ENCODE measurements at places on chromosomes 2 and 18.
A peak's percentile ranks its signal among the peaks of the same experiment; 100 is the strongest.

- H3K4me3 ChIP-seq = no peak overlapping the region
- no peaks in the 10 kb centered on the region for H3K36me3 ChIP-seq
- H3K27ac ChIP-seq = no peak overlapping the region
Measured at GRCh38 chr18:76847916-76848315, 25.6 kb downstream of the ZNF236 start.

DNA sequence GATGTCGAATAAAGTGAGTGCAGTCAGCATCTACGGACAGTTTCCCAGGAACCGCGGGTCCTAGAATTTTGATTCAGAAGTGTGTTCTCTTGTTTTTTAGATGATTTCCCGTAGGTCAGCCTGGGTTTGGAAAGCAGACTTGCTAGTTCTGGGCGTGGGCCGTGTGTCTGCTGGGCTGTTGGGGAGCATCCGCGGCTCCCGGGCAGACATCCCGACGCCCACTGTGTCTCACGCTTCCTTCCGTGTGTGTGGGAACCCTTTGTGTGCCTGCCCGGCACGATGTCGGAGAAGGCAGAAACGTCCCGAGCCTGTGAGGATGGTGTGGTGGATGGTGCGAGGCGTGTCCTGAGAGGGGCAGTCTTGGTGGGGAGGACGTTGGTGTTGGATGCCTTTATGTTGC, 18.4 kb downstream of the CTDP1 start:
- no peaks in the 10 kb centered on the region for H3K36me3 ChIP-seq
- no peaks in the 10 kb centered on the region for H3K27me3 ChIP-seq
- H3K4me3 ChIP-seq = no peak overlapping the region
- no peaks in the 10 kb centered on the region for H3K4me1 ChIP-seq

GRCh38 chr2:213015387-213016165, 135.8 kb downstream of the IKZF2 start:
- H3K36me3 ChIP-seq = no peaks in the 10 kb centered on the region
- H3K27ac ChIP-seq = no peak overlapping the region
- no peaks in the 10 kb centered on the region for H3K27me3 ChIP-seq
- no peaks in the 10 kb centered on the region for H3K4me1 ChIP-seq

DNA sequence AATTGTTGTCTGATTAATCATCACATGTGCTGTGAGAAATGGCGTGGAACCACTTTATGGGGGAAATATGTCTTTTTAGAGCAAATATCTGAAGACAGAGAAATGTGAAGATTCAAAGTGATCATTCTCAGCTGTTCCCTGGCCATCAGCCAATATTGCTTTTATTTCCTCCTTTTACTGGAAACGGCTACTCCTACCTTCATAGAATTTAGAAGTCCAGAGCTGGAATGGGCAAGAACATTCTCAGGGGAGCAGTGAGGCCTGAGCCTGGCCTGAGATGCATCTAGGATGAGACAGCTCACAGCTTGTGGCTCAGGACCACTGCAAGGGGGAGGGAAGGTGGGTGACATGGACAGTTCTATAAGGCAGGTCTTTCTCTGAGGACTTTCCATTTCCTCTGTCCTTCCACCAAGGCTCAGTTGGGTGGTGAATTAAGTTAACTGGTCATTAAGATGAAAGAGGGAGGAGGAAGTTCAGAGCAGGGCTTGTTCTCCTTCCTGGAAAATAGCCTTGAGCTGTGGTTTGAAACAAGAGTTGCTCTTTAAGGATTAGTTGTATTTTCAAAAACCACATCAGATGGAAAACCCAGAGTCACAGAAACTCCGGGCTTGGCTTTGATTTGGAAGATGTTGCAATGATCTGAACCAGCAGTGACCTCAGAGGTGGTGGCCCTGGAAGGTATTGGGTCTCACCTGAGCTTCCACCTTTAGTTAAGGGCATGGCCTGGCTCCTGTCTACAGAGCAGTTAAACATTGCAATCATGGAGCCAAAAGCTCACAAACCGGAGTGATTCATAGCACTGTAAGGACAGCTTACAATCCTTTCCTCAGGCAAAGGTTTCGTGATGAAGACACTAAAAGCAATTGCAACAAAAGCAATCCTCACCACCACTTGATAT, 144.3 kb downstream of the VAPA start:
- DNase-seq = peak; percentile 15
- no peaks in the 10 kb centered on the region for H3K27me3 ChIP-seq
- H3K36me3 ChIP-seq = no peaks in the 10 kb centered on the region
- peak overlapping the region; percentile 49 for H3K27ac ChIP-seq
- H3K4me1 ChIP-seq = peaks cover 8% of the 10 kb centered on the region

DNA sequence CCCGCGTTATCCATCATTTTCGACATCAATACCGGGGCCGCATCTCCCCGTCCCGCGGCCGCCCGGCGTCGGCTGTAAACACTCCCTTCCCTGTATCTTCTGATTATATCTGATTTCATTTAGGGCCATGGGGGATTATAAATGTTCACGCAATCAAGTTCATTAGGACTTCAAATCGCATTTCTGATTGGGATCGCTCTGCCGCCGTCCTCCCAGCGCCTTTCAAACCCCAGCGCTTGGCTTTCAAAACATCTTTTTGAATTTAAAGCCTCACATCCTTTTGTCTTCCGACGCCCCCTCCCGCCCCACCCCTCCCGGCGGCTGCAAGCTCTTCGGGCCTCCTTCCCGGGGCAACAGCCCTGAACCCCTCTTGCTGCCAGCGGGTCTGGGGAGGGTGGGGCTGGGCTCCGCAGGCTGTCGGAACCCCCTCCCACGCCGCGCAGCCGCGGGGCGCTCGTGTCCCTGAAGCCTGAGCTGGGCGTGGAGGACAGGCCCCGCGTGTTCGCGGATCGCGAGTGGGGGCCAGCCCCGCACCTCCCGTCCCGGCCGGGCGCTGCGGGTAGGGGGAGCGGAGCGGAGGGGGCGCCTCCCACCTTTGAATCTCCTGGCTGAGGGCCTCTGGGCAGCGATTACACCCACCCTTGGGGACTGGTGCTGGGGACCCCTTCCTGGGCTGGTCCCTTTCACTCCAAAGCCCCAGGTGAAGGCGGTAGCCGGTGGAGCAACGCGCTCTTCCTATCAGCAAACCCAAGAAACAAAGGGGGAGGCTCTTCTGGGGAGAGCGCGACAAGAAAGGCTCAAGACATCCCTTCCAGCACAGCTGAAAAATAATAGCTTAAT, 11.3 kb upstream of the GBX2 start:
- no peaks in the 10 kb centered on the region for H3K36me3 ChIP-seq
- H3K27ac ChIP-seq = no peak overlapping the region
- no peak for DNase-seq
- H3K27me3 ChIP-seq = peaks cover 74% of the 10 kb centered on the region
- H3K4me1 ChIP-seq = no peaks in the 10 kb centered on the region
- H3K4me3 ChIP-seq = no peak overlapping the region

GRCh38 chr2:141041281-141041680, 1089.5 kb downstream of the LRP1B start:
- H3K27me3 ChIP-seq = no peaks in the 10 kb centered on the region
- no peak overlapping the region for H3K4me3 ChIP-seq
- no peaks in the 10 kb centered on the region for H3K4me1 ChIP-seq
- no peak overlapping the region for H3K27ac ChIP-seq
- DNase-seq = no peak

DNA sequence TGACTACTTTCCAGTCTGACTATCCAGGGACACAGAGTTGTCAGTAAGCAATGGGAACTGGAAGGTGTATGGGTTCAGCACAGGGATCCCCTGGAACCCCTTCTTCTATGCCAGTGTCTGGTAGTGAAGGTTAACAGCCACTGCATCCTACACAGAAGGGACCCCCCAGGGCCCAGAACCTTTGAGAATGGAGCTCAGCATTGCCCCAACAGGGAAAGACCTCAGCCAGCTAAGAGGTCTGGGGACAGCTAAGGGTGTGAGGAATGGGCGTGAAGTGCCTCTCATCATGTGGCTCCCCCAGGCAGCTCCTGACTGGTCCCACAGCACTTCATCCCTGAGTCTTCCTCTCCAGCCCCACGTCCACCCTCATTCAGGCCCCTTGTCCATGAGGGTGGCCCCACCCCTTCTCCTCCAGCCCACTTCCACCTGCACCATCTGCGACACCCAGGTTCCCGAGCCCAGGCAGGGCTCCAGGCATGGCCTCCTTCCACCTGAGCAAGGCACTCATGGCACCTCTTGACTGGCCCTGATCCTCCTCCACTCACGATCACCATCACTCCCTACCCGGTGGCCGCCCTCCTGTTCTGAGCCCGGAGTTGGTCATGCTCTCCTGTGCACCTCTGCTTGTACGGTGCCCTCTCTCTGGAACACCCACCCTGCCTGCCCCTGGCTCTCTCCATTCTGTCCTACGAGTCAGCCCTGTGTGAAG, 77.1 kb downstream of the SFXN5 start:
- no peaks in the 10 kb centered on the region for H3K36me3 ChIP-seq
- no peaks in the 10 kb centered on the region for H3K4me1 ChIP-seq

DNA sequence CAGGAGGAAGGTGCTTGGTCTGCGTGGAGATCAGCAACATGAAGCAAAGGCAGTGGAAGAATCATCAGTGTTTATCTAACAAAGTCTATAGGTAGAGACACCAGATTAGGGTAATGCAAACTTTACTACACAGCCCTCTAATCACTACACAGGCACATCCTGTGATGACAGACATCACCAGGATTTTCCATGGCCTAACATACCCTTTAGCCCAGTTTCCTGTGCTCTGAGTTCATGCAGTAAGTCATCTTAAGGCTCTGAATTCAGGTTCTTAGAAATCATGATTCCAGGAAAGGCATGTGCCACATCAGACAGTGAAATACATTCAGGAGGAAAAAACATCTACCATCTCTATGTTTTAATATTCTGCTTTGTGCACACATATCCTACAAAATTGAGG, 708.5 kb upstream of the SLC8A1 start:
- no peaks in the 10 kb centered on the region for H3K4me1 ChIP-seq
- no peaks in the 10 kb centered on the region for H3K36me3 ChIP-seq
- H3K4me3 ChIP-seq = no peak overlapping the region

DNA sequence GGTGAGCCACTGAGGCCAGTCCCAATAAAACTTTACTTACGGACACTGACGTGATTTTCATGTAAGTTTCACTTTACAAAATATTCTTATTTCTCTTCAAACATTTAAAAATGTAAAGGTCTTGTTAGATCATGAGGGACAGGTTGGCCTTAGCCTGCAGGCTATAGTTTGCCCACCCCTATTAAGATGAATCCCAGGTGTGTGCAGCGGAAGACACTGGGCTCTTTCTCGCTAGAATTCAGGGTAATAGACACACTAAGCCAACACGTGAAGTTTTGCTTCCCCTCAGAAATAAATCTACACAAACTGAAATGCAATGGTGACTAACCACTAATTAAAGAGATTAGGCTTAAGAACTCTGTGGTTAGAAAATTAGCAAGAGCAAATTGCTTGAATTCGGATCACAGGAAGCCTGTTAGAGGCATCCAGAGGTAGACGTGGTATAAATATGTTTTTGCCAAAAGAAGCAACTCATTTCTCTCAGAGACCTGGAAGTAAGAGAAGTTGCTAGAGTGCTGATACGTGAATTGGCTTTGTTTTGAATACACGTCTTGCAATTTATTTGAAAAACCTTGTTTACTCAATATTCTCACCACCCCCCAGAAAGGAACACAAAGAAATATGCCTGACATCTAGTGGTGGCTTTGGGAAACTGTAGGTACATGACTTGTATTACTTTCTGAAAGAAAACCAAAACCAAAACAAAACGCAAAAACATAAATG, 151.6 kb downstream of the DTNB start:
- peak overlapping the region; percentile 52 for H3K27ac ChIP-seq
- no peaks in the 10 kb centered on the region for H3K36me3 ChIP-seq
- H3K4me1 ChIP-seq = no peaks in the 10 kb centered on the region
- peak overlapping the region; percentile 31 for H3K4me3 ChIP-seq
- no peaks in the 10 kb centered on the region for H3K27me3 ChIP-seq

DNA sequence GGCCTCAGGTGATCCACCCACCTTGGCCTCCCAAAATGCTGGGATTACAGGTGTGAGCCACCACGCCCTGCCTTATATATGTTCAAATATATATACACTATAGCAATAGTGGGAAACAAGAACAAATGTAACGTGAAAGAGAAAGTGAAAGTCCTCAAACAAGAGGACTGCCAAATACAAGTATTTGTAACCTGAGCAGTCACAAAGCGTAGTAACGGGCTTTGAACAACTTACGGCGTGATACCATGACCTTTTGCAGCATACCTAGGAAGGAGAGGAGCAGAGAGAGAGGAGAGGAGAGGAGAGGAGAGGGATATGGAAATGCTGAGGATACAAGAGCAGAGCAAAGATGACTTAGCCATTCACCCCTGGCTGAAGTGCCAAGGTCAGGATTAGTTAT, 113.8 kb upstream of the RGPD4 start:
- no peaks in the 10 kb centered on the region for H3K36me3 ChIP-seq
- H3K27ac ChIP-seq = no peak overlapping the region
- DNase-seq = no peak
- no peaks in the 10 kb centered on the region for H3K4me1 ChIP-seq
- H3K27me3 ChIP-seq = no peaks in the 10 kb centered on the region

GRCh38 chr2:42638080-42638784, 69.8 kb downstream of the MTA3 start:
- H3K27ac ChIP-seq = no peak overlapping the region
- DNase-seq = no peak
- H3K27me3 ChIP-seq = no peaks in the 10 kb centered on the region
- no peaks in the 10 kb centered on the region for H3K36me3 ChIP-seq

GRCh38 chr2:66498289-66498975, 63.5 kb downstream of the MEIS1 start:
- DNase-seq = no peak
- H3K27ac ChIP-seq = peak overlapping the region; percentile 14
- H3K36me3 ChIP-seq = no peaks in the 10 kb centered on the region

DNA sequence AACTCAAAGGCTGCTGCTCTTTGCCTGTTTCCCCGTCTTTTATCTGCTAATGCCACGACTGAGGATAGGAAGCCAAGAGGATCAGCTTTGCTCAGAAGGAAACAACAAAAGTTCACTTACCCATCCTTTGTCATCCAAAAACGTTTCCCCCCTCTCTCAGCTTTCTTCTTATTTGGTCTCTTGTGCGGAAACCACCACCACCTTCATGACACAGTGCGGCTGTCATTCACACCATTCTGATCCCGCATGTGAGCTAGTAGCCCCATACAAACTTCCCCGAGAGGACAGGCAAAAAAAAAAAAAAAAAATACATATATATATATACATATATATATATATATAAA, 656 bp downstream of the LRRTM4 start:
- H3K36me3 ChIP-seq = no peaks in the 10 kb centered on the region
- DNase-seq = no peak
- H3K27ac ChIP-seq = no peak overlapping the region
- H3K4me1 ChIP-seq = no peaks in the 10 kb centered on the region
- H3K27me3 ChIP-seq = no peaks in the 10 kb centered on the region

- no peaks in the 10 kb centered on the region for H3K4me1 ChIP-seq
- no peak overlapping the region for H3K4me3 ChIP-seq
- H3K27me3 ChIP-seq = no peaks in the 10 kb centered on the region
- no peaks in the 10 kb centered on the region for H3K36me3 ChIP-seq
- DNase-seq = no peak
- no peak overlapping the region for H3K27ac ChIP-seq
Measured at GRCh38 chr2:102304711-102305611, 6.4 kb upstream of the IL1RL1 start.

- no peaks in the 10 kb centered on the region for H3K4me1 ChIP-seq
- no peaks in the 10 kb centered on the region for H3K27me3 ChIP-seq
- H3K36me3 ChIP-seq = no peaks in the 10 kb centered on the region
- no peak overlapping the region for H3K27ac ChIP-seq
- H3K4me3 ChIP-seq = no peak overlapping the region
Measured at GRCh38 chr18:61851940-61852451, 40.8 kb downstream of the RNF152 start.

- no peaks in the 10 kb centered on the region for H3K4me1 ChIP-seq
- H3K4me3 ChIP-seq = no peak overlapping the region
- H3K36me3 ChIP-seq = no peaks in the 10 kb centered on the region
- DNase-seq = no peak
- H3K27me3 ChIP-seq = no peaks in the 10 kb centered on the region
- no peak overlapping the region for H3K27ac ChIP-seq
Measured at GRCh38 chr2:109525836-109526235, 87.9 kb downstream of the SEPTIN10 start.

All from uterus (tissue), 4 donors.